ENCODE measurements at places on chromosomes 4 and X. TPM values are rescaled to one million over a fixed set of nuclear protein-coding genes. Genes with fewer than 3 reads are reported as not detected.

TCP11X2 gene
- not detected for total RNA-seq

SMIM10L2A gene
- total RNA-seq: under 0.01 TPM

TMEM35A gene
- 1.5 TPM for total RNA-seq

DNA sequence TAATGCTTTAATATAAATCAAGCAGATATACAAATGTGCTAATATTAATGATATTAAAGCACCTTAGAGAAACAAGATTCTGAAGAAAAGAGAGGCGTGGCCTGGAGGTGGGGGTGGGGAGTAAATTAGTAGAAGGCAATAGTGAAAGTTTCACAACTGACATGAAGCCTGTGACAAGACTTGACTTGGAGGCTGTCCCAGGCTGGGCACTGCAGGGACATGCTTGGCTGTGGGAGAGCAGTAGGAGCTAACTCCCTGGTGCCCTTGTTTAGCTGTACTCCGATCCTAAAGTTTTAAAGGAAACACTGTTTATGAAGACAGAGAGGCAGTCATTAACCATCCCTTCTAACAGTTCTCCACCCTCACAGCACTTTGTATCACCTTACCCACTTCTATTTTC, 239.0 kb upstream of the MAB21L2 start:
- no peak for DNase-seq

GRCh38 chr4:40228497-40229365, 31.9 kb downstream of the RHOH start:
- no peak for DNase-seq

GRCh38 chrX:120697053-120697452, 67.2 kb upstream of the C1GALT1C1 start:
- no peak for DNase-seq

All from osteoblast (primary cell).